ENCODE measurements at places on chromosomes 2 and 18. TPM values are rescaled to one million over a fixed set of nuclear protein-coding genes. Genes with fewer than 3 reads are reported as not detected.

- H3K27me3 ChIP-seq = no peaks in the 10 kb centered on the region
- H3K36me3 ChIP-seq = no peaks in the 10 kb centered on the region
- H3K4me3 ChIP-seq = peak overlapping the region; percentile 47
- DNase-seq = no peak
- peaks cover 30% of the 10 kb centered on the region for H3K4me1 ChIP-seq
- peak overlapping the region; percentile 71 for H3K27ac ChIP-seq
Measured at GRCh38 chr18:49441338-49441938, 19.0 kb downstream of the DYM start.

GRCh38 chr2:231737761-231738160 is 29.4 kb downstream of the PTMA start:
- H3K27me3 ChIP-seq = no peaks in the 10 kb centered on the region
- no peak for DNase-seq
- no peak overlapping the region for H3K4me3 ChIP-seq

GRCh38 chr2:163877316-163877715 is 141.5 kb upstream of the FIGN start:
- H3K36me3 ChIP-seq = no peaks in the 10 kb centered on the region
- H3K27me3 ChIP-seq = no peaks in the 10 kb centered on the region
- no peak overlapping the region for H3K27ac ChIP-seq
- no peak overlapping the region for H3K4me3 ChIP-seq
- no peaks in the 10 kb centered on the region for H3K4me1 ChIP-seq

GRCh38 chr18:60446821-60447220 is 74.2 kb upstream of the MC4R start:
- no peak overlapping the region for H3K27ac ChIP-seq
- no peaks in the 10 kb centered on the region for H3K4me1 ChIP-seq
- H3K27me3 ChIP-seq = no peaks in the 10 kb centered on the region
- H3K36me3 ChIP-seq = no peaks in the 10 kb centered on the region

- H3K4me1 ChIP-seq = no peaks in the 10 kb centered on the region
- H3K36me3 ChIP-seq = no peaks in the 10 kb centered on the region
- no peaks in the 10 kb centered on the region for H3K27me3 ChIP-seq
- no peak overlapping the region for H3K27ac ChIP-seq
- H3K4me3 ChIP-seq = no peak overlapping the region
Measured at GRCh38 chr2:234559609-234560008, 62.7 kb upstream of the ARL4C start.

DNA sequence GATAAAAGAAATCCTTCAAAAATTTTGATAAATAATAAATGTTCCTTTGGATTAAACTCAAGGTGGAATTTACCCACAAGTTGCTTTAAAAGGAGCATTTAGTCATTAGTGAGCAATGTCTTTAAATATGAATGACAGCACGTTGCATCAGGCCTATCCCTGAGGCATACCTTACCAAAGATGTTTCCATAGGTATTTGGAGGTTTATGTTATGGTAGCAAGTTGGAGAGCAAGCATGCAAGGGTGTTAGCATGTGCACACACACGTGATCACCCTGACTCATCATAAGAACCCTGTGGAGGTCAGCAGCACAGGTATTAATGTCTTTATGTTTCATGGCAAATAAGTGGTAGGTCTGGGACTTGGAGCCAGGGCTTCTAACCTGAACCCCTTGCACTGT is 159.9 kb downstream of the ACTR3 start:
- H3K27me3 ChIP-seq = no peaks in the 10 kb centered on the region
- no peaks in the 10 kb centered on the region for H3K4me1 ChIP-seq
- DNase-seq = no peak
- no peaks in the 10 kb centered on the region for H3K36me3 ChIP-seq

DNA sequence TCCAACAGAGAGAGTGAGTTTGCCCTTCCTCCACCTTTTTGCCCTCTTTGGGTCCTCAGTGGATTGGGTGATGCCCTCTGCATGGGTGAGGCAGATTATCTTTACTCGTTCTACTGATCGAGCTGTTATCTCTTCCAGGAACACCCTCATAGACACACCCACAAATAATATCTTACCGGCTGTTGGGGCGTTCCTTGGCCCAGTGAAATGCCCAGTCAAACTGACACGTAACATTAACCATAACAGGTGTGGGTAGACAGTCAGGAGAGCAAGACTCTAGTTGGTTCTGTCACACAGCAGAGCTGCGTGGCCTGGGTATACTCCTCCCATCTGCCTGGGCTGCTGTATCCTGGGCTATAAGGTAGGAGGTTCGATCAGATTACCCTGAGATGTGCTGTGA is 144.1 kb downstream of the AGAP1 start:
- no peaks in the 10 kb centered on the region for H3K36me3 ChIP-seq
- peaks cover 35% of the 10 kb centered on the region for H3K4me1 ChIP-seq
- H3K27me3 ChIP-seq = no peaks in the 10 kb centered on the region
- H3K4me3 ChIP-seq = no peak overlapping the region
- peak; percentile 27 for DNase-seq
- H3K27ac ChIP-seq = no peak overlapping the region

GRCh38 chr2:181573140-181573736 is 83.7 kb downstream of the CERKL start:
- no peaks in the 10 kb centered on the region for H3K36me3 ChIP-seq
- no peak overlapping the region for H3K27ac ChIP-seq
- no peaks in the 10 kb centered on the region for H3K4me1 ChIP-seq
- no peak for DNase-seq

GRCh38 chr2:219565130-219566080 is 5.9 kb downstream of the OBSL1 start:
- no peaks in the 10 kb centered on the region for H3K36me3 ChIP-seq
- DNase-seq = no peak
- H3K4me1 ChIP-seq = peaks cover 9% of the 10 kb centered on the region
- no peaks in the 10 kb centered on the region for H3K27me3 ChIP-seq
- no peak overlapping the region for H3K4me3 ChIP-seq

GRCh38 chr2:67095121-67095520 is 302.0 kb upstream of the ETAA1 start:
- no peaks in the 10 kb centered on the region for H3K27me3 ChIP-seq
- H3K4me3 ChIP-seq = no peak overlapping the region
- H3K4me1 ChIP-seq = no peaks in the 10 kb centered on the region
- H3K27ac ChIP-seq = no peak overlapping the region

DNA sequence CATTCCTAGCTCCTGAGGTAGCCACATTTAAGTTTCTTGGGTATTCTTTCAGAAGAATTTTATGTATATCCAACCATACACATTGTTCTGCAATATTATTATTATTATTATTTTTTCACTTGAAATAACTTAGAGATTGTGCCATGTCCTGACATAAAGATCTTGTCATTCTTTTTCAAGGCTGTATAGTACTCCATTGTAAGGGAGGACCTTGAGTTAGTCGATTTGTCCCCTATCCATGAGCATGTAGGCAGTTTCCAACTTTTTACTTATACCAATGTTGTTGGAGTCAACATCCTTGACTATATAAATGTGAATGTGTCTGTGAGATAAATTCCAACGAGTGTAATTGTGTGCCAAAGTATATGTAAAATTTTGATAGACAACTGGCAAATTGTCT is 891 bp upstream of the EGR4 start:
- no peak overlapping the region for H3K27ac ChIP-seq
- no peaks in the 10 kb centered on the region for H3K4me1 ChIP-seq
- DNase-seq = no peak
- H3K36me3 ChIP-seq = no peaks in the 10 kb centered on the region
- H3K4me3 ChIP-seq = no peak overlapping the region
- peaks cover 98% of the 10 kb centered on the region for H3K27me3 ChIP-seq

DNA sequence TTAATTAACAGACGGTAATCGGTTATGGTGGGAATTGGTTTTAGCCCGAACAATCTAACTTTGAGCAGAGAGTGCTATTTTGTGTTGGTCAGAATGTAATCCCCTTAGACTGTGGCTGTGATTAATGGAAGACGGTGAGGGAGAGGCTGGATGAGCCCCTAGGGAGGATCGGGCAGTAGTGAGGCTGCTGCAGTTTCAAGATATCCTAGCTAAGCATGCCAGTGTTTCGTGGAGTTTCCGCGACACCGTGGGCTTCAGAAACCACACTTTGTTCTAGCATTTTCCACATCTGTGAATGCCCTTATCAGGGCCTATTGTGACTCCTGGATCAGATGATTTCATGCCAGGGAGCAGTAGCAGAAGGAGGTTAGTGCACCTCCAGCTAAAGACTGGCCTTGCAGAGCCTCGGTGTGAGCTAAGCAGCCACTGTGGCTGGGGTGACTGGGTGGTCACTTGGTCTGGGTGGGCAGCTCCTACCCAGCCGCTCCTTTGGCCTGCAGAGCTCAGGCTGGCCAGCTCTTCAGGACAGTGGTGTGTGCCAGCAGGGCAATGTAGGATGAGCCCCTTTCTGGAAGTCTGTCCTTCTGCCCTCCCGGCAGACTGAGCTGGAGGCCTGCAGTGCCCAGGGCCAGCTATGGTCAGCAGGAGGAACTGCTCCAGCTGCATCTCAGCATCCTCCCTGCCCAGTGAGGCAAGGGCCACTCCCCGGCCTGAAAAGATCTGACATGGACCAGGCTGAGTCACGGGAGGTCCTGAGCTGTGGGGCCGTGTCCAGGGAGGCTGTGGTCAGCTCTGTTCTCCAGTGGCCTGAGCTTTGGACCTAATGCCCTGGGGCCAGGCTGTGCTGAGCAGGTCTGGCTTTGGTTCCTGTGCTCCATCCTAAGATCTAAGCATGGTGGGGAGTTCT is 142.6 kb upstream of the GPC1 start:
- peak overlapping the region; percentile 84 for H3K27ac ChIP-seq
- no peaks in the 10 kb centered on the region for H3K36me3 ChIP-seq
- peaks cover 22% of the 10 kb centered on the region for H3K4me1 ChIP-seq

- H3K4me3 ChIP-seq = no peak overlapping the region
- no peaks in the 10 kb centered on the region for H3K4me1 ChIP-seq
Measured at GRCh38 chr2:230908595-230909191, 16.3 kb downstream of the GPR55 start.

DNA sequence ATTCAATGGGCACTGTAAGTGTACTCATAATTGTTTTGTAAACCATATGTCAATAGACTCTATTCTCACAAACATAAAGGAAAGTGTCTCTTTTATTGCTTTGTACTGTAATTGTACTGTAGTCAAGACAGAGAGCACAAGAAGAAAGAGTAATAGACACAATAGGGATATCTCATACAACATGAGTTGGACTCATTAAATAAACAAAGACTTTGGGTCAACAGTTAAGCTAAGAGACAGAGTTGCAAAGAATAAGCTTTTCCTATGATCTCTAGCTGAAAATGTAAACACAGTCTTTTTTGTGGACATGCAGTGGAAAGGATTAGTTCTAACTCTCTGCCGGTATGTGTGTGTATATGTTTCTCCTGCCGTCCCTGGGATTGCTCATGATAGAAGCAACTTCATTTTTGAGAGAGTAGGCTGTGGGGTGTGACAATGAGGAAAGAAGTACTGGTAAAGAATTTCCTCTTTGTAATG is 13.9 kb upstream of the KYNU start:
- no peak for DNase-seq
- no peaks in the 10 kb centered on the region for H3K36me3 ChIP-seq
- no peak overlapping the region for H3K4me3 ChIP-seq
- H3K4me1 ChIP-seq = no peaks in the 10 kb centered on the region
- no peaks in the 10 kb centered on the region for H3K27me3 ChIP-seq

DNA sequence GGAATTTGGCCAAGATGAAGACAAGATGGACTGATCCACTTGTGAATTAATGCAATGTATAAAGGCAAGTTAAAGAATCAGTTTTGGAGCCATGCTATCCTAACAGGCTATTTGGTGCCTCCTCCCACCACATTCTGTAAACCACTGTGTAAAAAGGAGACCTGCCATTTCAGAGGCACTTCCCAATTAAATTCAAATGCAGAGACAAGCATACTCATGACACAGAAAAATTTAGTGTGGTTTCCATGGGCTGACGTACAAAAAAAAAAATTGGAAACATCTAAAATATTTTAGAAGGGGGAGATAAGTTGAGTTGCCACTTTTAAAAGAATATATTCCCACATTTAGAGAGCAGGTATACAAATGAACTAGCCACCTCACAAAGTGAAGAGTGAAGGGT is 112.1 kb downstream of the TCF4 start:
- DNase-seq = no peak
- no peak overlapping the region for H3K27ac ChIP-seq
- H3K4me1 ChIP-seq = peaks cover 37% of the 10 kb centered on the region
- H3K4me3 ChIP-seq = no peak overlapping the region
- no peaks in the 10 kb centered on the region for H3K27me3 ChIP-seq
- H3K36me3 ChIP-seq = no peaks in the 10 kb centered on the region

GRCh38 chr2:17879137-17879912 is 858 bp downstream of the KCNS3 start:
- no peaks in the 10 kb centered on the region for H3K36me3 ChIP-seq
- peak; percentile 89 for DNase-seq
- H3K27ac ChIP-seq = peak overlapping the region; percentile 80
- peaks cover 17% of the 10 kb centered on the region for H3K4me1 ChIP-seq

Gene MEX3C
- total RNA-seq = 14.9 TPM

Gene GKN1
- total RNA-seq = not detected

Gene CNDP1
- not detected for total RNA-seq

Gene MERTK
- total RNA-seq = 1.6 TPM

Gene PLEK
- 2.3 TPM for total RNA-seq

All from psoas muscle (tissue), 8 donors.